ENCODE measurements at places on chromosomes 16 and 17.

- peak; percentile 68 for DNase-seq
Observed at GRCh38 chr17:40345994-40346764, 18.4 kb downstream of the GJD3 start.

DNA sequence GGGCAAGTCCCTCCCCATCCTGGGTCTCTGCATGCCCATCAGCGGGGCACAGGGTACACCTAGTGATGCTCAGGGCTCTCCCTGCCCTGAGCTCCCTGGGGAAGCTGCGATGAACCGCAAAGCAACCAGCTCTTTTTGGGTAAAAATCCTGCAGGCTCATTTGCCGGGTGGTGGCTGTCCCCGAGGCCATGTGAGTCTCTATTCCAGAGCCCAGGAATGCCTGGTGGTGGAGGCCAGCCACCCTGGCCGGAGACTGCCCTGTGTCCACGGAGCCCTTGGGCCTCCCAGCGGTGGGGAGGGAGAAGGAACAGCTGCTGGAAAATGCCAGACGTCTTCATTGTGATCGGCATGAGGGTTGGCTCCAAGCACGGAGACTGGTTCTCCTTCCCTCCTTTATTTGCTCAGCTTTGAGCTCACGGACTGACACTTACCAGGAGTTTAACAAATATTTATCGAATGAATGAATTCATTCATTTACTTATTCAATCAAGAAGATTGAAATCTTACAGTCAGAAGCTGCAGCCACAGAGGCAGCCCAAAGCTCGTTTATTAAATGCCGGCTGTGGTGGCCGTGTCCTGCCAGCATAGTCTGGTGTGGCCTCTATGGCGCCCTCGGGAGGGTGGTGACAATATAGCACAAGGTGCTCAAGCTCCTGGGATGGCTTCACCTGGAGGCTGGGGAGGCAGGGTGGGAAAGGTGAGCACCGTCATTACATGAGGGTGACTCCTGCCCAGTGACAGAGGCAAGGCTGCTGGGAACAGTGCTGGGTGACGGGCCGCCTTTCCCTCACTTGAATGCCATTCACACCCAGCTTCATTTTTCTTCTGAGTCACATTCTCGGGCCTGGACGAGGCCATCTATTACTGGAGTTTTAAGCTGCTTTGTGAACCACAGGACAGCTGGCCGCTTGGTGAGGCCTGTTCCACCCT is 31.1 kb upstream of the JPH3 start:
- DNase-seq, result peak; percentile 33

GRCh38 chr17:75260641-75261335 is 618 bp downstream of the GGA3 start:
- no peak for DNase-seq

GRCh38 chr16:49049191-49049590 is 232.4 kb downstream of the CBLN1 start:
- DNase-seq, result no peak

DNA sequence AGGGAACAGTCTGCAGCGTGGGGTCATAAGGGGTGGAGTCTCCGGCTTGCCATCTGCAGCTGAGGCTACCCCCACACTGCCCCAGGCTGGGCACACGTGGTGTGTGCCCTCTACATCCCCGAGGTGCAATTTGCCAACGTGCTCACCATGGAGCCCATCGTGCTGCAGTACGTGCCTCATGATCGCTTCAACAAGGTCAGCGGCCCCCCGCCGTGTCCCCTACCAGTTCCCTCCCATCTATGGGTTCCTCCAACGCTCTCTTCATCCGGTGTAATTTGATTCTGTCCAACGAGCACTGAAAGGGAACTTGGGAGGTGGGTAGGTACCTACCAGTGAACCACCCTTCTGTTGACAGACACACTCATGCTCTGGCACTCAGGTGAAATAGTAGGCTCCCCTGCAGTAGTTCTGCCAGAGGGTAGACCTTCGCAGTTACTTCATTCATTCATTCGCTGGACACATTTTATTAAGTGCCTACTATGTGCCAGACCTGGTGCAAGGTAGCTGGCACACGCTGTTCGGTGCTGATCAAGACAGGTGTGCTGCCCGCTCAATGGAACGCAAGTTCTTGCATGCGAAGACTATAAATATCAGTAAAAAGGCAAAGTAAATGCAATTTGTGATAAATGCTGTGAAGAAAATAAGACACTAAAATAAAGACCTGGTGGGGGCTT is 2.7 kb downstream of the MLLT6 start:
- no peak for DNase-seq

DNA sequence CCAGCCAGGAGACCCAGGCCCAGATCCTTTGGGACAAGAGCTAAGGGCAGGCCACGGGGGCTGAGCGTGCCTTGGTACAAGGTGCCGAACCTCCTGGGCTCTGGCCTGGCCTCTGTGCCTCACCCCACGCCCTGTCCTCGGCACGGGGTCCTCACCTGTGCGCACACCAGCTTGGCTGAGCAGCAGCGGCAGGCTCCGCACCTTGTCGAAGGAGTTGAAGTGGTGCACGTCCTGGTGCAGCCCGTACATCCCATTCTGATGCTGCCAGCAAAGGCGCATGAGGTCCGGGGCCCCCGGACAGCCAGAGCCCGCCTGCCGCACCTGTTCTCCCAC is 5.3 kb downstream of the SGSH start:
- DNase-seq, result no peak

GRCh38 chr16:77541165-77541564 is 106.3 kb upstream of the ADAMTS18 start:
- no peak for DNase-seq
